Activated CD8-positive, alpha-beta T cell treated with anti-CD3 and anti-CD28 coated beads, Interleukin-2, amount 10 ng/mL, durations not matched to agents 7 days and 5 days (primary cell): ENCODE measurements at places on chromosomes 13 and 19. TPM values are rescaled to one million over a fixed set of nuclear protein-coding genes. Genes with fewer than 3 reads are reported as not detected.

N4BP2L1 gene
- total RNA-seq: 27.7 TPM

METTL21C gene
- total RNA-seq: not detected

GRCh38 chr19:752652-753517, 2.0 kb downstream of the MISP start:
- no peak for DNase-seq

DNA sequence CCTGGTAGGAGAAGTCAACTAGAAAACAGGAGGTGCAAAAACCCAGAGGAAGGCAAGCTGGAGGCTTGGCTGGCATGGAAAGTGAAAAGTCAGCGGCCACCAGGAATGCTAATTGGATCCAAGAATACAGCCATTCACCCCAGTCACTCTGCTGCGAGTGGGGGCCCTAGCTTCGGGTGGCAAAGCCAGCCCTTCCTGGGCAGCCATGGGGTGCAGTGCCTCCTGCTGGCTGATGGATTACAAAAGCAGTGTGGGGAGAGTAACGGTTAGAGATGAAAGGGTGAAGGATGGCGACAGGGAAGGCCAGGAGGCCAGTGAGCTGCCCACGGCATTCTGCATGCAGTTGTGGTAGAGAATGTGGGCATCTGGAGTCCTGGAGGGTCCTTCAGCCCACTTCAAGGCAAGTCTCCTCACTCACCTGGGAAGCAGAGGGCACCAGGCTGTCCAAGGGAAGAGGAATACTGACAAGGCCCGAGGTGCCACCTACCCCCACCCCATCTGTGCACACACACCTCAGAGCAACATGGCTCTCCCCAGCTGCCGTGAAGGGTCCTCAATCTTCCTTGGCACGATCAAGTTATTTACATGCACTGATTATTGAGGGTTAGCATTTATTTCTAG, 20.3 kb upstream of the EPHX3 start:
- DNase-seq: no peak

- no peak for DNase-seq
These were observed 9.6 kb downstream of the ZIC2 start for GRCh38 chr13:99991013-99991827.

DNA sequence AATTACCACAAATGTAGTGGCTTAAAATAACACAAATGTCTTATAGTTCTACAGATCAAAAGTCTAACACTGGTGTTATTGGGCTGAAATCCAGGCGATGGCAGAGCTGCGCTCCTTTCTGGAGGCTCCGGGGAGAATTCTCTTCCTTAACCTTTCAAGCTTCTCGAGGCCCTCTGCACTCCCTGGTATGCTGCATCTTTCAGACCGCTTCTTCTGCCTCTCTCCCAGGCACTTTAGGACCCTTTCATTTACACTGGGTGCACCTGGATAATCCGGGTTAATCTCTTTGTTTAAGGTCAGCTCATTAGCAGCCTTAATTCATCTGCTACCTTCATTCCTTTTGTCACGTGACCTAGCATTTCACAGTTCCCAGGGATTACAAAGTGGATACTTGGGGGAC, 211.3 kb upstream of the RFC3 start:
- no peak for DNase-seq
